Occipital lobe (tissue), 3 donors: ENCODE measurements at places on chromosomes 2 and 18. TPM values are rescaled to one million over a fixed set of nuclear protein-coding genes. Genes with fewer than 3 reads are reported as not detected.

The INPP4A gene
- 125 TPM for total RNA-seq

The MSTN gene
- total RNA-seq = 0.94 TPM

The OTOS gene
- 0.94 TPM for total RNA-seq

The FSHR gene
- not detected for total RNA-seq

The DPP10 gene
- total RNA-seq = 76.7 TPM

The RIF1 gene
- 115 TPM for total RNA-seq

The CAPN13 gene
- total RNA-seq = 0.16 TPM

The UGP2 gene
- 83.9 TPM for total RNA-seq

The GALNT14 gene
- 4.7 TPM for total RNA-seq

The GCC2 gene
- total RNA-seq = 31.4 TPM

The CHRNA1 gene
- not detected for total RNA-seq

The SCYGR4 gene
- not detected for total RNA-seq

The YWHAQ gene
- 535 TPM for total RNA-seq

The TEX44 gene
- not detected for total RNA-seq

The NXPH2 gene
- total RNA-seq = 30.4 TPM

The IL1F10 gene
- total RNA-seq = not detected

The RPRD1A gene
- 162 TPM for total RNA-seq

The RASGRP3 gene
- 11.1 TPM for total RNA-seq

The TRAK2 gene
- total RNA-seq = 47.3 TPM

The CCDC74B gene
- total RNA-seq = 3.6 TPM

The VWC2L gene
- total RNA-seq = 20.9 TPM

The CD207 gene
- not detected for total RNA-seq

The CCDC178 gene
- 1.1 TPM for total RNA-seq

The WDR35 gene
- total RNA-seq = 26.5 TPM

The ABCB11 gene
- 0.16 TPM for total RNA-seq

The PROC gene
- total RNA-seq = not detected

The USP14 gene
- 29.5 TPM for total RNA-seq

The IL1R2 gene
- total RNA-seq = not detected

The LIMS3 gene
- total RNA-seq = 2.3 TPM

The PLGLB2 gene
- total RNA-seq = 2.0 TPM

The CGREF1 gene
- 17.3 TPM for total RNA-seq
